Lower leg skin (tissue), 4 donors: ENCODE measurements at places on chromosomes 1 and 21.
A peak's percentile ranks its signal among the peaks of the same experiment; 100 is the strongest.

GRCh38 chr1:101632548-101633272 is 364.0 kb downstream of the OLFM3 start:
- DNase-seq = no peak

DNA sequence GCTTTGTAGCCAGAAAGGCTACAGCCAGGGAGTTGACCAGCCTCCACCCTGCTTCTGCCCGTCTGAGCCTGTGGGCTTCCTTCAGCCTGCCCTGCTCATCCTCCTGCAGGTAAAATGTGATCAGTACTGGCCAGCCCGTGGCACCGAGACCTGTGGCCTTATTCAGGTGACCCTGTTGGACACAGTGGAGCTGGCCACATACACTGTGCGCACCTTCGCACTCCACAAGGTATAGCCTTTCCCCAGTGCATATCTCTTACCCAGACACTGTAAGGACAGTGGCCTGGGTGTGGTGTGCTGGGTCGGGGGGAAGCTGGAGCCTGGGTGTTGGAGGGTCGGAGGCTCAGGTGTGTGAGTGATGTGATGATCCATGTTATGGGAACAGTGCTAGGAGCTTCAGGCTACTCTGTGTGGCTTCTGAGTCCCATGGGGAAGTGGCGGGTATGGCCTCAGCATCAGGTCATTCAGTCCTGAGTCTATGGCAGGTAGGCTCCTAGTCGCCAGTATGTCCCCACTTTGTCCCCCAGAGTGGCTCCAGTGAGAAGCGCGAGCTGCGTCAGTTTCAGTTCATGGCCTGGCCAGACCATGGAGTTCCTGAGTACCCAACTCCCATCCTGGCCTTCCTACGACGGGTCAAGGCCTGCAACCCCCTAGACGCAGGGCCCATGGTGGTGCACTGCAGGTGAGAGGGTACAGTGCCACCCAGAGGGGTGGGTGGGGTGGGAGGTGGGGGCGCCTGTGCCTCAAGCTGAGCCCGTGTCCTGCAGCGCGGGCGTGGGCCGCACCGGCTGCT is 31.2 kb upstream of the KDM4A start:
- DNase-seq = no peak

- DNase-seq = no peak
Observed at GRCh38 chr1:95183952-95184351, 50.1 kb upstream of the RWDD3 start.

DNA sequence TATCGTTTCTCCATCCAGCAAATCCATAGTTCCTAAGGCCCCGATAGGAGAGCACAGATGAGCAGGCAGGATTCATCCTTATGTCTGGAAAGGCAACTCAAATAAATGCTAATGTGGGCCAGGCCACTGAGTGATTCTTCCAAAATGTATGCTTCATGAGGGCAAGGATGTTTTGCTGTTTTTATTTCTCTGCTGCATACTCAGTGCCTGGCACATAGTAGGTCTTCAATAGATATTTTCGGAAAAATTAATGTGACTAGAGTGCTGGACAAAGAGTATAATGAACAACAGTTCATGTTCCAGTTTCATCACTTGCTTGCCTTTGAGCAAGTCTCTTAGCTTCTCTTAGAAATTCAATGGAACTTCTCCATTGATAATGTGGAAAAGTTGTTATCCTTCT is 357.7 kb downstream of the PRDM2 start:
- no peak for DNase-seq

- DNase-seq = no peak
Observed at GRCh38 chr1:3680488-3681230, 28.3 kb downstream of the TP73 start.

DNA sequence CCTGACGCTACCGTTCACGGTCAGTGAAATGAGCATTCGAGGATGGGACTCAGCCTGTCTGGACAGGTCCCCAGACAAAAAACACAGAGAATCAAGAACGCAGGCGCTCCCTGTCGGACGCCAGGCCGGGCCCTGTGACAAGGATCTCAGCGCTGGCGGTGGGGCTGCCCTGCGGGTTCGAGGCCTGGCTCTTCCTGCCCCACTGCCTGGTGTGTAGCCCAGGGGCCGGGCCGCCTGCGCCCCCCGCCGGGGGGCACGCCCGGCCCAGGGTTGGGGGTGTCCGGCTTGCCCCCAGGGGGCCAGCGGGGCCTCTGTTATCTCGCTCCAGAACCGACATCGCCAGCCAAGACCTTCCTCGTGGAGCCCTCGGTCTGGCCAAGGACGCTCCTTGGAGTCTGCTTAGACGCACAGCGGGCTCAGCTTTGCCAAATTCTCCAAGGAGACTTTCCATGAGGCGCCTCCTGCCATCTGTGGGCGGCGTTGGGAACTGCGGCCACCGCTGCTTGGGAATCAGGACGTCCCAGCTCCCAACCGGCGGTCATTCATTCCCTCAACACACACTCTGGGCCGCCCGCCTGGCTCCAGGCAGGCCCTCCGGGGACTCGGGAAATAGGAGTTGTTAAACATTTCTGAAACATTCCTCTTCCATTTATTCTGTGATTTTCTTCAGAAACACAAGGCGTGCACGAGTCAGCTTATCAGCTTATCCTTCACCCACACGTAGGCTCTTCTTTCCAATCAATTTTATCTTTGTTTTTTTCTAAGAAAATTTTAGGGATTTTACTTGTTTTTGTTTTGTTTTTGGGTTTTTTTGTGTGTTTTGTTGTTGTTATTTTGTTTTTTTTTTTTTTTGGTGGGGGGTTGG is 11.3 kb upstream of the RIPK4 start:
- DNase-seq = peak; percentile 90

DNA sequence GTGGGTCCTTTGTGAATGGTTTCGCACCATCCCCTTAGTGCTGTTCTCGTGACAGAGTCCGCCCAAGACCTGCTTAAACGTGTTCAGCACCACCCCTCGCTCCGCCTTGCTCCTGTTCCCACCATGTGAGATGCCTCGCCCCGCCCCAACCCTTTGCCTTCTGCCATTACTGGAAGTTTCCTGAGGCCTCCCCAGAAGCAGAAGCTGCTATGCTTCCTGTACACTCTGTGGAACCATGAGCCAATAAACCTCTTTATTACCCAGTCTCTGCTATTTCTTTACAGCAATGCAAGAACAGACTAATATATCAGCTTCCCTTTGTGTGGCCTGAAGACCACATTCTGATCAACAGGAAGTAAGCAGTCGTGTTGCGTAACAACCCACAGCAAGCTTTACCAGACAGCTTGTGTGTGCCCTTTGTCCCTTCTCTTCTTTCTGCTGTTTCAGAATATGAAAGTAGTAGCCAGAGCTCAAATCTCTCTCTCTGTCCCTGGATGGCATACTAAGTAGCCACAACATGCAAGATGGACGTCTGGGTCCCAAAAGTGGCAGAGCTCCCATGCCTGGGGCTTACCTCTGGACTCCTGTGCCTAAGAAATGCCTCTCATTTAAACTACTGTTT is 14.1 kb downstream of the HENMT1 start:
- DNase-seq = peak; percentile 93

DNA sequence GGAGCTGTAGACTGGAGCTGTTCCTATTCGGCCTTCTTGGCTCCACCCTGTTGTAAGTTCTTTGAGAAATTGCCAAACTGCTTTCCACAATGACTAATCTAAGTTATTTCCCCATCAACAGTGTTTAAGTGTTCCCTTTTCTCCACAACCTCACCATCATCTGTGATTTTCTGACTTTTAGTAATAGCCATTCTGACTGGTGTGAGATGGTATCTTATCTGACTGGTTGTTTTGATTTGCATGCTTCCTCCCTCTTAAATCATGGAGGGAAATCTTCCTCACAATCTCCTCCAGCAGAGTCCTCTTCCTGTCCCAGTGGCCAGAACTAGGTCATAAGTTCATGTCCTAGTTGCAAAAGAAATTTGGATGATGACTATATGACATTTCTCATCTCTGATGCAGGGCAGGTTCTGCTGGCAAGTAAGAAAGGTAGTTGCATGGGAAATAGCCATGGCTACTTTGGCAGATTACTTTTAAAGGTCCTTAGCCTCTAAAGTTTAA is 294.0 kb downstream of the LRRC40 start:
- no peak for DNase-seq

GRCh38 chr21:46361935-46362334 is 38.0 kb downstream of the PCNT start:
- DNase-seq = no peak

- DNase-seq = no peak
Observed at GRCh38 chr1:183834568-183834967, 29.6 kb downstream of the RGL1 start.

- peak; percentile 66 for DNase-seq
Observed at GRCh38 chr1:204363335-204364114, 3.8 kb upstream of the PLEKHA6 start.

DNA sequence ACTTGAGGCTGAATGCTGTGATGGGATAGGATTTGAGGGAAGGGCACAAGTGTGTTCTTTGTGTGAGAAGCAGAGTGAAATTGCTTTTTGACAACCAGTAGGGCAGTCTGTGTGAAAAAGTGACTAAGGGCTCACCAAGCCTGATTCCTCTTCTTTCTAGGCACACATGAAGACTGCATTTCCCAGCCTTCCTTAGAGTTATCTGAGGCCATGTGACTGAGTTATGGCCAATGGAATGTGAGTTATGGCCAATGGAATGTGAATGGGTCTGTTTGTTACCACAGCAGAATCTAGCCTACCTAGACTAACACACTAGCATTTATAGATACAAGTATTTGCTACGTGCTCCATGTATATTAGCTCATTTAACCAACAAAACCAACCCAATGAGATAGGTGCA is 35.3 kb upstream of the DIRAS3 start:
- no peak for DNase-seq

- no peak for DNase-seq
Observed at GRCh38 chr1:2528966-2529783, 888 bp downstream of the HES5 start.

- no peak for DNase-seq
Observed at GRCh38 chr1:216807696-216808095, 84.5 kb upstream of the ESRRG start.

DNA sequence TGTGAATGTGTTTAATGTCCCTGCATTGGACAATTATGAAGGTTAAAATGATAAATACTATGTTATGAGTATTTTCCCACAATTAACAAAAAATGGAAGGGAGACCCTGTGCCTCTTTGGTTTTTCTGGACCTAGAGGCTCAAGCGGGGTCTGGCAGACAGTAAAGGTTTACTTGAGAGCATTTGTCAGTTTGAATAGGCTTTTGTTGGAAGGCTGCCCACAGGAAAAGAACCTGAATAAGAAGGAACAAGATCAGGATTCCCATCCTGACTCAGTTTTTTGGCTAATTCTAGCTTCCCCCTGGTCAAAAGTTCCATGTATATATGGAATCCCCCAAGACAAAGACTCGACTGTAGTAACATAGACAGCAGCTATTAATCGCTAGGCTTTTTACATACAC is 150.9 kb upstream of the JUN start:
- DNase-seq = no peak

GRCh38 chr1:85321237-85321964 is 45.0 kb upstream of the BCL10 start:
- no peak for DNase-seq

DNA sequence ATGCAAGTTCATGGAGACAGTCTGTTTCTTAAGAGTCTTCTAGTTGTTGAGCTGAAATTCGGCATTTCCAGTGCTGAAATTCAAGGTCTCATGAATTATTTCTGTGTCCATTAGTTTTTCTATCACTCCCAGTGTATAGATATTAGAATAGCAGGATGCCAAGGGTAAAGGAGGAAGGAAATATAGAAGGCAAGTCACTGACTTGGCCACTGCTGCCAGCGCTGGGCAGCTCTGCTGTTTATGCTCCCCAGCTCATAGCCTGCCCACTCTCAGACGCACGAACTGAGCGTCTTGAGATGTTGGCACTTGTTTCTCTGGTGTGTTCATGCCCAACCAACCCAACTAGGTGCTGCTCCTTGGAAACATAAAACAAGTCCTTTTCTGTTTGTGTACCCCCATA is 110.1 kb downstream of the SLC45A1 start:
- no peak for DNase-seq

DNA sequence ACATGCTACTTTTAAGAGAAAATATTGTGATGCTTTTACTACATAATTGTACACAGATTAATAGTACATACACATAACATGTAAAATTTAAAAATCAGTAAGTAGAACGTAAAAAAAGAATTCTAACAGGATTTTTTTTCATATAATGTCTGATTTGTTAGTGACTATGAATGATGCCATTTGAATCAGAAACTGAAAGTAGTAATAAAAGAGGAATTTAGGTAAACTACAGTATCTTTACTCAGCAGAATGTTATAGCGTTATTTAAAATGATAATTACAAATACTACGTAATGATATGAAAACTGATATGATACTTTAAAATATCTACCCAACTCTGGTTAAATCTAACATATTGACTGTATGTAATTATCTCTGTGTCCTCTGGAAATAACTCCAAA is 116.1 kb downstream of the DENND1B start:
- DNase-seq = no peak

GRCh38 chr1:152777510-152778137 is 2.7 kb downstream of the LCE1F start:
- DNase-seq = no peak

GRCh38 chr21:28439251-28439650 is 553.4 kb downstream of the LTN1 start:
- DNase-seq = no peak

DNA sequence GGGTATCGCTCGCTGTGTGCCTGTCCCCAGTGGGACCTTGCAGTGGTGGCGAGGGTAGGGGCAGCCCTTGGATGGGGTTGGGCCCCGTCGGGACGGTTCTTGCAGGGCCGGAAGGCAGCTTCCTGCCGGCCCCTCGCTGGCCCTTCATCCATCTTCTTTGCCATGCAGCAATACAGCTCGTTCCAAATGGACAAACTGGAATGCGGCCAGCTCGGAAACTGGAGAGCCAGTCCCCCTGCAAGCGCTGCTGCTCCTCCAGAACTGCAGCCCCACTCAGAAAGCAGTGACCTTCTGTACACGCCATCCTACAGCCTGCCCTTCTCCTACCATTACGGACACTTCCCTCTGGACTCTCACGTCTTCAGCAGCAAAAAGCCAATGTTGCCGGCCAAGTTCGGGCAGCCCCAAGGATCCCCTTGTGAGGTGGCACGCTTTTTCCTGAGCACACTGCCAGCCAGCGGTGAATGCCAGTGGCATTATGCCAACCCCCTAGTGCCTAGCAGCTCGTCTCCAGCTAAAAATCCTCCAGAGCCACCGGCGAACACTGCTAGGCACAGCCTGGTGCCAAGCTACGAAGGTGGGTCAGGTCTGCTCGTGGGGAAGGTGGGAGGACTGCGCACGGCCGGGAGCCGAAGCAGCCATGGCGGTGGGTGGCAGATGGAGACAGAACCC is 45.8 kb downstream of the SIM2 start:
- no peak for DNase-seq
